ENCODE measurements at places on chromosomes 2 and 18.

DNA sequence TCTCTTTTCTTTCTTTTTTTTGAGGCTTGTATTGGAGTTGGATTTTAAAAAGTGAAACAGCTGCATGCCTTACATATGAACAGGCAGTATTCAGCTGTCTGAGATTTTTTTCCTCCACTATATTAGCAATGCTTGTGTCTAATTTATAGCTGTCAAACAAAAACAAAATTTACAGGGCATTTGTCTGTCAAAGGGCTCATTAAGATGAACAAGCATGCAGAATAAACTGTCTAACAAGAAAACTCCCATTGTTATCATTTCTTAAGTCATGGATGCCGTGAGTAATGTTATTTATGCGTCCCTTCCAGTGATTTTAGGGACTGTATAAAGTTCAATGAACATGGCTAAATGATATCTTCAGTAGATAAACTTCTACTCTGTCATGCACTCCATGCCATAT lies 674.7 kb downstream of the PLCL1 start:
- no peak for DNase-seq

DNA sequence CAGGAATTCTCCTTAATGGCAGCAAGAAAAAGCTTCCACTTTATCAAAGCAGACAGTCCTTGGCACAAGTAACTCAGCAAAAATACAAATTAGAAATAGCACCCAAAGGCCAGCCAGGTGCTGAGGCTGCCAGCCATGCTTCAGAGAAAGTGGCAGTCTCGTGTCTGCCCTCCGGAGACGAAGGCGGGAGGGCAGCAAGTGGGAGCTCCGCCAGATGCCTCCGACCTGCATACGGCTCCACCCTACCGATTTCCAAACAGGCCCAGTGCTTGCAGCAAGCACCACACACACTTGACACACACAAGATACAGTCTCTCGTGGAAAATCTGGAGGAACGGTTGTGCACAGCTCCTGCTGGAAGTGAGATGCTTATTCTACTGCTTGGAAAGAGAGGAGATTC lies 134.9 kb upstream of the REV1 start:
- DNase-seq = peak; percentile 35

DNA sequence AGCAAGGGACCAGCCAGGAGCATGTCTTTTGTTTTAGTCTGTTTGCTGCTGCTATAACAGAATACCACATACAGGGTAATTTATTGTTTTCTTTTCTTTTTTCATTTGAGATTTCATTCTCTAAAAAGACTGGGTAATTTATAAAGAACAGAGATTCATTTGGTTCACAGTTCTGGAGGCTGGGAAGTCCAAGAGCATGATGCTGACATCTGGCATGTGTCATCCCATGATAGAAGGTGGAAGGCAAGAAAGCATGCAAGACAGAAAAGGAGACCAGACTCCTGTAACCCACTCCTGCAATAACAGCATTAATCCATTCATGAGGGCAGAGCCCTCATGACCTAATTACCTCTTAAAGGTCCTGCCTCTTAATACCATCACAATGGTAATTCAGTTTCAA lies 14.8 kb downstream of the SGO2 start:
- DNase-seq = no peak

GRCh38 chr2:213868526-213868925 lies 542.3 kb upstream of the VWC2L start:
- DNase-seq = no peak

GRCh38 chr2:31694444-31694843 lies 113.7 kb upstream of the SRD5A2 start:
- no peak for DNase-seq

DNA sequence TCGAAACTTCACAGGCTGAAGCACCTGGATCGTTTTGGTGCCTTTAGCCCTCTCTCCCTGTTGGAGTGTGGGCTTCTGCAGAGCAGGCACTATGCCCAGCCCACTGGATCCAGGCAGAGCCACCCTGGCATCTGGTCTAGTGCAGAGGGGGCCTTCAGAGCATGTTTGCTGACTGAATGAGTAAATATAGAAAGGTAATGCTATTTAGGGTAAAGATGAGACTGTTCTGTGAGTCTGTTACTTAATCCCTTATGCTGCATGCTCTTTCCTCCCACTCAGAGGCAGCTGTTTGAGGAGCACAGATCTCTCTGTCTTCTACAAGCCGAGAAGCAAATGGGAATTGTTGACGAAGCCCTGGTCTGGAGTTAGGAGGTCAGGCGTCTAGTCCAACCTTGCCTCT lies 130.2 kb downstream of the RGPD3 start:
- DNase-seq = no peak

DNA sequence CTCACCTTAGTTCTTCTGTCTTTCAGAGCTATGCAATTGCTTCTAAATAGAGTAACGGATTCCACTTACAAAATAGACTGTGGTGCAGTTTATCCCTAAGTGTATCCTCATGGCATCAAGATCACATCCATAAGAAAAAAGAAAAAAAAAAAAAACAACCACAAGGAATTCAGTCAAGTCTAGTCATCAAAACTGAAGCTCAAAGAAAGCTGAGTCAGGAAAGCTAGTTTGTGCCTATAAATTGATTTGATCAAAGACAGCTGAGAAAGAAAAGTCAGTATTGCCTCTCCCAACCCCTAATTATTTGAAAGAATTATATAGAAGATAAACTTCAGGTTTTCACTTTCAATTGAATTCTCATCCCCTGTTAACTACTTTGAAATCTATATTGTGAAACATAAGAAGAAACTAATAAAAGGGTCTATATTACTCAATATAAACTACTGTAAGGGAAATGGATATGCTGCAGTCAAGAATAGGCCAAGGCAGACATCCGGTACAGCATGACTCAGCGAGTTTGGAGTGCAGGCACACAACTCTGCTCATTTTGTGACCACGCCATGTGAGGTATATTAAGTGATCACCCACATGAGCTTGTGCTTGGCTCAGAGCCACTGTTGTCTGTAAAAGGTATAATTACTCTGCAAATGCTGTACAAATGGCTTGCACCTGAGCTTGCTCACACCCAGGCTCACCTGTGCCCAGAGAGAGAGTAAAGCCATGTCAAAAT lies 568.1 kb upstream of the CRIM1 start:
- no peak for DNase-seq

GRCh38 chr2:63723709-63724108 lies 118.0 kb upstream of the UGP2 start:
- no peak for DNase-seq

- DNase-seq = no peak
Observed at GRCh38 chr18:10274301-10274700, 180.1 kb upstream of the APCDD1 start.

DNA sequence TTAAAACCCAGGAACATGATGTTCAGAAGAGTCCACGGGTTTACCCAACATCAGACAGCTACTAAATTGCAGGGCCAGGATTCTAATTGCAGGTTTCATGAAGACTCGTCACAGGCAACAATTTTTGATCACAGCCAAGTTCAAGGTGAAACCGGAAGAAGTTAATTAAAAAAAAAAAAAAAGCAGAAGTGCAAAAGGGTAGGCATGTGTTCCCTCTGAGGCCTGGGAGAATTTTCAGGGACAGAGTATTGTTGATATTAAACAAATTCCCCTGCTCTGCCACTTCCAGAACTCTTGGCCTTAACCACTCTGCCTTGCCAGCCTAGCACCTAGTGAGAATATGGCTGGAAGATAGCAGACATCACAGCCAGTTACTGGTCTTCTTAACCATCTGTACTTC lies 99.4 kb upstream of the TRIB2 start:
- DNase-seq = peak; percentile 51

GRCh38 chr2:150985741-150986140 lies 275.9 kb downstream of the RBM43 start:
- DNase-seq = no peak

DNA sequence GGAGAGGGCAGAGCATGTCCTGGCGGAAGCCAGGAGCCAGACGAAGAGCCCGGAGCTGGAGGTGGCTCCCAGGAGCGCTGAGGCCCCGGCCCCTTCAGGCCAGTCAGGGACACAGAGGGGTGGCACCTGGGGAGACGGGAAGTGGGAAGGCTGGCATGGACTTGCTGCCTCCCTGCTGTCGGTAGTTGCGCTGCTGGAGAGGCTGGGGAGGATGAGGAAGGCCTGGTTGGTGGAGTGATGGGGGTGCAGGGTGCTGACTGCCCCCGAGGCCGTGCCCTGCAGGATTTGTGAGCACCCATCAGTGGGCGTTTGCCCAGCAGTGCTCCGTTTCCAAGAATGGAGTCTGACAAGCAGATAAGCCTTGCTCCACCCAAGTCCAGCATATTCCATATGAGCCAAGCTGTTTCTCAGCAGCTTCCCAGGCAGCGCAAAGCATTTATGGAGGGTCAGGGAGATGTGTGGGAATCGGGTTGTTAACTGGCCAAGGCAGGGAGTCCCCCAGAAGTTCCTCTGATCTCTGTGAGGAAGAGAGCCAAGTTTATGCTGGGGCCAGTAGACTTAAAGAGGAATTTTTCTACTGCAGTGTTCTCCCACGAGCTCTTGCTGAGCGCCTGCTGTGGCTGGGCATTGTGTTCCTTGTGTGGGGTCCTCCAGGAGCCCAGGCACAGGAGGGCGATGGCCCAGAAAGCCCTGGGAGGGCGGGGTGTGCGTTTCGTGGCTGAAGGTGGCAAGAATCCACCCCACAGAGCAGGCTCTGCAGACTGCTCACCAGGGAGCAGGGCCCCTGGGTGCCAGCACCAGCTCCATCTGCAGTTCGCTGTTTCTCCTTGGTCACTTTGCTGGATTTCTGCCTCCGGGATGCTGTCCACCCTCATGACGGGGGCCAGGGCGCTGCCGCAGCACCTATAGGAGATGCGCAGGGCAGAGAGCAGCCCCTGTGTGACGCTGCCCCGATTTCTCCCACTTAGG lies 250.2 kb downstream of the ALPK2 start:
- DNase-seq = no peak

DNA sequence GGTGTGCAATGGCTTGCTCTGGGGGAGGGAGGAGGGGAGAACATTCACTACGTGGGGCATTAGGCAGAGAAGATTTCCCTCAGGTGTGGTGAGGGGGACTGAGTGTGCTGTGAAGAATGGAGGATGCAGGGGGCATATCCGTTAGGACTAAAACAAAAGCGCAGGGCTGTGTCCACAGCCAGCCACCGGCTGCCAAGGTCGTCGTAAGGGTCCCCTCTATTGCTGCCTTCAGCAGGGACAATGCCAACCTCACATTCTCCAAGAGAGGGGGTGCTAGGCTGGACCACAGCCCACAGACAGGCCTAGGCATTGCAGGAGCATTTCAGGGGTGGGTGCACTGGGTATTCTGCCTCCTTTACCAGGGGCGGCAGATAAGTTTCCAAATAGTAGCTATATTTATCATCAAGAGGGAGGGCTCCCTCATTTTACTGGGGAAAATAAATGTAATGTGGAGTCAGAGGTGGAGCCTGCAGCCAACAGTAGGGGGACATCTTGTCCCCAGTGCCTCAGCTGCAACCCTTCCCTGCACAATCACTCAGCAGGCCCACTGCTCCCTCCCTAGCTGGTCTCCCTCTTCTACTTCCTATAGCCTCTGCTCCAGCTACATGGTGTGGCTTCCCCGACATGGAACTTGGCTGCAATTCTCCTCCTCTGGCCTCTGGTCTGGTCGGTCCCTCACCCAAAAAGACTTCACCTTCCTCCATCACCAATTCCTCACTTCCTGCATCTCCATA lies 74.9 kb upstream of the OTOF start:
- no peak for DNase-seq

DNA sequence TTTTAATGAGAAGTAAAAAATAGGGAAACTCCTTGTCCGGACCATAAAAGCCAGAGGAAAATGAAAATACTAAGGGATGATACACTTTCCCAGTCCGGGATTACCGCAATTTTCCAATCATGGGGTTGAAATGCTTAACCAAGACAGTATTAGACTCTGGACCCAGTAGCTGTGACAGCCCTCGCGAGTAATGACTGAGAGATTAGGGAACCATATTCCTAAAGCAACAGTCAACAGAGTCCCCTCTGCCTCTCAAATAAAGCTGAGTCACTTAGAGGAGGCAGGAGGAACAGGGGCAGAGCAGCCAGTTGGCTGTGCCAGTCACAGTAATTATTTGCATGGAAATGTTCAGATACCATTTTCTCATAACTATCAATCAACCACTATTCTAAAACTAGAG lies 34.8 kb downstream of the GPATCH11 start:
- no peak for DNase-seq

GRCh38 chr2:37852585-37853014 lies 72.5 kb upstream of the RMDN2 start:
- no peak for DNase-seq

GRCh38 chr2:33064349-33064801 lies 117.6 kb downstream of the LTBP1 start:
- DNase-seq = no peak

DNA sequence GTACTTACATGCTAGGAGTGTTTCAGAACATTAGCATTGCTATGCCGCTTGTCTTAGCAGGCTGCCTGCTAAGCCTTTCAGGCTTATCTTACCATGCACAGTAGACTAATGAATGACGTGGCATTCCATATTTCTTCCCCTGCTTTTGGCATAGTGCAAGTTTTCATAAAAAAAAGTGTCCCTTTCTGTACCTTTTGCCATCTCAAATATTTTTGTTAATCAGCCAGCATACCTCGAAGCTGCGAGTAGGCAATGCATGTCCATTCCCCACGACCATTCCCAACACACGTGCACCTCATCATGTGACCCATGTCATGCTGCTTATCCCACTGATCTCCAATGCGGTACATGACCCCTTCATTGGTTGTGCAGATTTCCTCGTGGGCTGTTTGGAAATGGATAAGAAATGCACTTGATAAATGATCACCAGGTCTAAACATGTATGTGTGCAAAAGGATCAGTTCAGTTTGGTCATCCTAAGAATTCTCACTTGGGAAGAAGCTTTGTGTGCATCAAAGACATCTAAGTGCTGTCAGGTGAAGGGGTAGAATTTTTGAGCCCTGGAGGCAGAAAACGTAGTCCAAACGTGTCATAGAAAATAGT lies 13.9 kb downstream of the FN1 start:
- DNase-seq = no peak

DNA sequence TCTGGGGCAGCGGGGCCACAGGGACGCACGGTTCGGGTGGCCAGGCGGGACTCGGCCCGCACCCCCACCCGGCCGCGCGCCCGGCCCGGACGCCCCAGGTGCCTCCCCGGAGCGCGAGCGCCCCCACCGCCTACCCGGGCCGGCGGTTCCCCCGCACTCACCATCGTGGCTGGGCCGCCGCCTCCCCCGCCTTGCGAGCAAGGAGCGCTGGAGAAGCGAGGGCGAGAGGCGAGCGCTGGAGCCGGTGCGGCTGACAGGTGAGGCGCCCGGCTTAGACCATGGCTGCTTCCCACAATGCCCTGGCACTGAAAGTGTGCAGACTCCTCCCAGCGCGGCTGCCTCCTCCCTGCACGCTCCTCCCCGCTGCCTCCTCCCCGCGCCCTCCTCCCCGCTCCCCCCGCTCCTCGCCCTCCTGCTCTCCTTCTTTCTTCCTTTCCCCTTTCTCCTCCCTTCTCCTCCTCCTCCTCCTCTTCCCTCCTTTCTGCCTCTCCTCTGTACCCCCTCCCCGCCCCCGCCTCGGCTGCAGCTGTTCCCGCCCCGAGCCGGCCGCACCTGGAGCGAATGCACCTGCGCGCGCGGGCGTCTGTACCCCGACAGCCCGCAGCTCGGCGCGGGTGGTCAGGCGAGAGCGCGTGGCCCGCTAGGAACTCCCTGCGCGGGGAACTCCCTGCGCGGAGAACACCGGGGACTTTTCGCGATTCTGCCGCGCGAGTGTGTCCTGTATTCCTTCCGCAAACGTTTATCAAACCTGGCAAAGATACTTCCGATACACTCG lies at the start of gene AP1S3:
Gene AP1S3 (minus strand): TSS at position 296 of the 775 bp plus-strand sequence. CDS start 132 bp downstream, at position 164.
- peak; percentile 73 for DNase-seq
